ENCODE measurements at places on chromosomes 2 and 18.

- DNase-seq, result no peak
Measured at GRCh38 chr2:171522052-171522787, at the start of gene CYBRD1. TSS of gene CYBRD1 (plus strand) at chr2:171522474. CDS start at chr2:171522546, 72 bp downstream.

- no peak for DNase-seq
Measured at GRCh38 chr2:215790523-215791421, 222.6 kb downstream of the MREG start.

- no peak for DNase-seq
Measured at GRCh38 chr2:23767876-23768621, 158.9 kb downstream of the ATAD2B start.

DNA sequence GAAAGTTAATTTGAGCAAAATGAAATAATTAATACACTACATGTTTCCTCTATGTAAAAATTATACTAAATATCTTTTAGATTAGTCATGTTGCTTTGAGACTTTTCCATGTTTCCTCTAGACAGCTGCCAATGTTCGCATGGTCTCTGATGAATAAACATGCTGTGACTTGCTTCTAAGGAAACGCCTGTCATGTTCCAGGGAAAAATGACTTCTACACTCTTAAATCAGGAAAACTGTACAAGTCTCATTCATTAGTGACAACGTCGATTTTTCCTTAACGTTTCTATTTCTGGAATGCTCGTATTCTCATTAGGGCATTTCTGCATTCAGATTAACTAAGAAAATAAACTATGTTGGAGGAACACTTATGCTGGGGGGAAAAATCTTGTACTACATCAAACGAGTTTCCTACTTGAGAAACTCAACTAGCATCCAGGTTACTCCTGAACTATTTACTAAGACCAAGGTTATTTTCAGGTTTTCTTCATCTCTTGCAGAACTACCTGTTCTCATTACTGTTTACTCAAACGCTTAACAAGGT is 1.6 kb downstream of the COBLL1 start:
- no peak for DNase-seq

DNA sequence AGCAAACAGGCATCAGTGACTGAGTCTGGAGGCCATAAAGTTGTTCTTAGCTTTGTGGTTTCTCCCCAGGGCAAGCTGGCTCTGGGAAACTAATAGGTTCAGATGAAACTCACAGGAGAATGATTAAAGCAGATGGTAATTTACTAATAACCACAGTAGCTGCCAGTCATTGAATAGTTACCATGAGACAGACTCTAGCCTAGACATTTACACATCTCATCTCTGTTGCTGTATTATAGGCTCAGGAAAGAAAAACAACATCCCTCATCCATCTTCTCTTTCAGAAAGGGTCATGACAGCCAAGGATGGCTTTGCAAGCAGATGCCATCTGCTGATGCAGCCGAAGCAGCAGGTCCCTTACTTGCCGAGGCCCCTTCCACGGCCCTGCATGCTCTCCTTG is 314.0 kb upstream of the ID2 start:
- no peak for DNase-seq

DNA sequence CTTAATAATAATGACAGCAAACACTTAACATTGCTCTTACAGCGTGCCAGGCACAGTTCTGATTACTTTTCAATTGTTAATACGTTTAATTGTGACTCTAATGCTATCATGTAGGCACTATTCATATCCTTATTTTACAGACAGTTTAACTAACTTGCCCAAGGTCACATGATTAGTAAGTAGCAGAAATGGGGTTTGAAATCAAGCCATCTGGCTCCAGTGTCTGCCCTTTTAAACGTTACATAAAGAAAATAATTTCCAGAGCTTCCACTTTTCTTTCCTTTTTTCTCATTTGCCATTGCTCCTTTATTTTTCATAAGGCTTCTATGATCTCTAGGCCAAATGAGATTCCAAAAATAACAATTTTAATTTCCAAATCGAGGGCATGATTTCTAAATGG is 50.6 kb upstream of the IKZF2 start:
- DNase-seq, result no peak

DNA sequence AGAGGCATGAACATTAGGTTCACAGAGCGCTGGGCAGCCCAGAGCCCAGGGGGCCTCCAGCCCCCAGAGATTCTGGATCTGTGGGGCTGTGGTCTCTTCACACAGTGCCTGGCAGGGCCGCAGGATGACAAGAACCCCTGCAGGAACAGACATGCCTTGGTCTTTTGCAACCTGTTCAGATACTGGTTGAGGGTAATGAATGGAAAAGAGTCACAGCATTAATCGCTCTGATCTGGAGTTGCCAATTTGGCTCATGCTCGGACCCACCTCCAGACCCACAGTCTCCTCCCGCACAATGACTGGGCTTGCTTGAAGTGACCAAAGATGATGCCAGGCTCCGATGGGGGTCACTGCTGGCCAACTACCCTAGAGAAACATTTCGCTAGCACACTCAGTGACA is 229.4 kb upstream of the SMAD2 start:
- DNase-seq, result no peak

- peak; percentile 88 for DNase-seq
Measured at GRCh38 chr2:29921560-29921915, at the start of gene ALK. TSS of gene ALK (minus strand) at chr2:29921586. CDS start at chr2:29920659, 927 bp downstream.

- no peak for DNase-seq
Measured at GRCh38 chr2:237921967-237922492, 44.8 kb upstream of the UBE2F start.

GRCh38 chr2:89784960-89785359 is 1093.5 kb downstream of the RPIA start:
- DNase-seq, result no peak

- no peak for DNase-seq
Measured at GRCh38 chr2:45121236-45121927, 112.1 kb upstream of the SIX2 start.

- DNase-seq, result no peak
Measured at GRCh38 chr18:39019989-39020388, 1454.4 kb upstream of the CELF4 start.

GRCh38 chr2:231355508-231356465 is 39.7 kb upstream of the B3GNT7 start:
- DNase-seq, result no peak

DNA sequence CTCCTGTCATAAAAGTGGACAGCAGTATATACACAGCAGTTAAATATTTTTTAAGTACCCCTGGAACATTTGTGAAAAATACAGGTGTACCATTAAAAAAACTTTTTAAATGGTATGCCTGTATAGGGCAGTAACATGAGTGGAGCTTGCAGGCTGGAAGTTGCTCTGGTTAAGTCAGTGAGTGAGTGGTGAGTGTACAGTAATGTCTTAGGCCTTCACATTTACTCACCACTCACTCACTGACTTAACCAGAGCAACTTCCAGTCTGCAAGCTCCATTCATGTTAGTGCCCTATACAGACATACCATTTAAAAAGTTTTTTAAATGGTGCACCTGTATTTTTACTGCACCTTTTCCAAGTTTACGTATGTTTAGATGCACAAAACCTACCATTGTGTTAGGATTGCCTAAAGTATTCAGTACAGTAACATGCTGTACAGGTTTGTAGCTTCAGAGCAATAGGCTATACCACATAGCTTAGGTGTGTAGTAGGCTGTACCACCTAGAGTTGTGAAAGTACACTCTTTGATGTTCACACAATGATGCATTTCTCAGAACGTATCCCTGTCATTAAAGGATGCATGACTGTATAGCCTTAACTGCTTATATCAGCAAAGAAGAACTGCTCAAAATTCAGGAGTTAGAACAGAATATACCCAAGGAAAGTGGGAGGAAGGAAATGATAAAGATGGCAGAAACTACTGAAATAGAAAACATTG is 112.6 kb downstream of the EHBP1 start:
- no peak for DNase-seq

DNA sequence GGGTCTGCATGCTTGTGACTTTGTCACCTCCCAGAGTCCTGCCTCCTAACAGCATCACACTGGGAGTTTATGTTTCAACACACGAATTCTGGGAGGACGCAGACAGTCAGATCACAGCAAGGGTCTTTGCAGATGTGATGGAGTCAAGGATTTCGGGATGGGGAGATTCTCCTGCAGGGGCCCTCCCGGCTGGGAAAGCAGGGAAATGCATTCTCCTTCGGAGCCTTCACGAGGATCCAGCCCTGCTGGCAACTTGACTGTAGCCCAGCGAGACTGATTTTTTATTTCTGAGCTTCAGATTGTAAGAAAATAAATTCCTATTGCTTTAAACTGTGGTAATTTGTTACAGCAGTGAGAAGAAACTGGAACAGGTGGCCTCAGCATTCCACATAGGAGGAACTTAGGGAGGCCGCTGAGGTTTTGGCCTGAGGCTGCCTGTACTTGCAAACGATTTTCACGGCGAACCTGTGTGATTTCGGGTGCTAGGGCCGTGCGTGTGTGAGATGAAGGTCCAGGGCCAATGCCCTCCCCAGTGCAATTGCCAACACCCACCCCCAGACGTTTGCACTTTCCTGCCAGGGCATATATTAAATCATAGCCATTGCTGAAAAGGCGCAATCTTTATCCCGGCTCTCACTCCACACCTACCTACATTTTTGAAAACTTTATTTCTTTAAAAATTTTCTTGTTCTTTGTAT is 79.8 kb downstream of the ASB1 start:
- no peak for DNase-seq

- DNase-seq, result no peak
Measured at GRCh38 chr2:117058366-117058765, 756.1 kb upstream of the DDX18 start.
